ENCODE measurements at places on chromosomes 12 and 14. TPM values are rescaled to one million over a fixed set of nuclear protein-coding genes. Genes with fewer than 3 reads are reported as not detected.

- DNase-seq: no peak
These were observed 31.0 kb upstream of the NPFF start for GRCh38 chr12:53538209-53538689.

DNA sequence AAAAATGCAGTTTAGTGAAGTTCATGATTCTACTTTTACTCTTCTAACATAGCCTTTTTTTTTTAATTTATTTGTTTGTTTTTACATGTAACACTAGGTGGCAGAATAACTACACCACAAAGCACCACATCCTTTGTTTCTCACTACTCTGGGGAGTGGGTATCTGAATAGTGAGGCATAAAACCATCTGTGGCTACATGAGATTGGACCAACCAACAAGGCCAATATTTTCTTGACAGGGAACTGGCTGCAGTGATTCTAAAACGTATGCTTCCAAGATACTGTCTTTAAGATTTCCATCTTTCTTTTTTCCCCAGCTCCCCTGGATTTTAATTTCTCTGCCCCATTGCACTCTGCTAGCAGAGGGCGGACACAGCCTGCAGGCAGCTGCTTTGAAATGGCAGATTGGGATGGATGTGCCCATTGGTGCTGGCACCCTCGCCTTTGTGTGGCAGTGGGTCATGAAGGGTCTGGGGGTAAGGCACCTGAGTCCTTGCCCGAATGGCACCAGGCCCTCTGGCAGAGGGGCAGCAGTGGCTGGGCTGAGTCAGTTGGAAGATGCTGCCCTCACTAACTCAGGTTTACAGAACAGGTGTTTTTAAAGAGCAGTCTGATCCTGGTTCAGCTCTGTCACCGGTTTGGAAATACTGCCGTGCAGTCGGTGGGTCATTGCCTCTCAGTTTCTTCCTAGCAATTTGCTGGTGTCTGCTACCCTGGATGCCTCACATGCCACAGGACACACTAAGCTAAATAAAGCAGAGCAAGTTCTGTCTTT lies 429.1 kb downstream of the RAD51B start:
- DNase-seq: peak; percentile 97

GRCh38 chr12:113314121-113314529 lies 20.8 kb downstream of the SLC8B1 start:
- DNase-seq: no peak

- DNase-seq: peak; percentile 87
These were observed 45.8 kb upstream of the CNTN1 start for GRCh38 chr12:40646456-40646855.

- no peak for DNase-seq
These were observed 136.1 kb upstream of the MAP1LC3B2 start for GRCh38 chr12:116423094-116423493.

GRCh38 chr14:93914278-93914677 lies 12.9 kb upstream of the FAM181A start:
- DNase-seq: no peak

Gene CIDEB
- 18.8 TPM for total RNA-seq

GRCh38 chr12:132608231-132609171 lies 1.9 kb downstream of the LRCOL1 start:
- no peak for DNase-seq

GRCh38 chr12:32533971-32534590 lies 134.7 kb downstream of the FGD4 start:
- peak; percentile 18 for DNase-seq

- DNase-seq: no peak
These were observed 247.1 kb downstream of the SPTSSA start for GRCh38 chr14:34214961-34215360.

GRCh38 chr14:75183225-75183624 lies 6.8 kb upstream of the TMED10 start:
- DNase-seq: no peak

- no peak for DNase-seq
These were observed 194.3 kb downstream of the CPNE8 start for GRCh38 chr12:38711054-38711453.

GRCh38 chr14:59330455-59330854 lies 134.7 kb downstream of the GPR135 start:
- DNase-seq: peak; percentile 91

Gene RND1
- total RNA-seq: 8.6 TPM

Gene ASCL1
- 0.88 TPM for total RNA-seq

Gene SLC6A15
- total RNA-seq: not detected

DNA sequence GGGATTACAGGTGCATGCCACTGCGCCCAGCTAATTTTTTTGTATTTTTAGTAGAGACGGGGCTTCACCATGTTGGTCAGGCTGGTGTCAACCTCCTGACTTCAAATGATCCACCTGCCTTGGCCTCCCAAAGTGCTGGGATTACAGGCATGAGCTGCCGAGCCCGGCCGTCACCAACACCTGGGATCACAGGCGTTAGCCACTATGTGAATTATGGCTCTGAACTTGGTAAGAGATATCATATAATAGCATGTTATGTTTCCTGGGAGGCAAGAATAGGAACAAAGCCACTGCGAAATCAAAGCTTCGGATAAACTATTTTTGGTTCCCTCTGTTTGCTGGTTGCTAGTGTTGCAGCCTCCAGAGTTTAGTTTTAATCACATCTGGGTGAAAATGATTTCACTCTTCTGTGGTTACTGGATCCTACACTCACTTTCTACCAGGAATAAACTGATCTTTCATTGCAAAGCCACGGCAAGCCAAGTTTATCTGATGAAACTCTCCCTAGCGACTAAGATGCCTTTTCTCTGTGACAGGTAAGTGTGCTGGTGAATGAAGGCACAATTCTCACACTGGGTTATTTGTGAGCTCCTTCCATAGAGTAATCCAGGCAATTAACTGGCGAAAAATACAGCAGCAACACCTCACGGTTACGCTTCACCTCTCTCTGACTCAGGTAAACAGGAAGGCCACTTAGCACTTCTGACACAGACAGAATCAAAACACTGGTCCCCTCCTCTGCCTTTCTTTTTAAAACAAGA lies 16.7 kb downstream of the SNRNP35 start:
- DNase-seq: no peak

Gene MYF5
- not detected for total RNA-seq

DNA sequence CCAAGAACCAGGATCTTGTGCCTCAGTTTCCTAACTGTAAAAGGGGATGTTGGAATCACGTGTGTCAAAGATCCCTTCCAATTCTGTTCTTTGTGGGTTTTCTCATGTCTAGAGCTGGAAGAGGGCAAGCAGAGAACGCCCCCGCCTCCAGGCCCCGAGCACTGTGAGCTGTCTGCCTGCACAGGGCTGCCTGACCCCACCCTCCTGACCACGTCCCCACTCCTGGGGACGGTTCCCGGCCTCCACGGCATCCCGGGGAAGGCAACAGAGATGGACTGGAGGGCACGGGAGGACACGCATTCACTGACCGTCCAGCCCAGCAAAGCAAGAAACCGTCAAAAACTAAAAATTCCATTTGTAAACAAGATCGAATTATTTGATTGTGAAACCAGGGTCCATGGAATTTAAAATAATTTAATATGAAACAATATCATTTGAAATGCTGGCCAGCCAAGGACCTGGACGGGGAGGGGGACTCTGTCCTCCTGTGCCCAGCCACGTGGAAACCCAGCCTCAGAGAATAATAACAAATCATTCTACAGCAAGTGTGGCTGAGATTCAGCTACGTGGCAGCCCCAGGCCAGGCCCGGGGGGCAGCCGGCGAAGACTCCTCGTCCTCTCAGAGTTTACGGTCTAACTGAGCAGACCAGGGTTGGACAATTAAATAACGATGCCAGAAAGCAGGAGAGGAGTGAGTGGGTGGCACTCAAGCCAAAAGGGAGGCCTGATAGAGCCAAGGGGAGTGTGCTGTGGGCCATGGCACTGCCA lies 87.3 kb upstream of the DIO3 start:
- DNase-seq: no peak

Gene NAA25
- total RNA-seq: 38.5 TPM

DNA sequence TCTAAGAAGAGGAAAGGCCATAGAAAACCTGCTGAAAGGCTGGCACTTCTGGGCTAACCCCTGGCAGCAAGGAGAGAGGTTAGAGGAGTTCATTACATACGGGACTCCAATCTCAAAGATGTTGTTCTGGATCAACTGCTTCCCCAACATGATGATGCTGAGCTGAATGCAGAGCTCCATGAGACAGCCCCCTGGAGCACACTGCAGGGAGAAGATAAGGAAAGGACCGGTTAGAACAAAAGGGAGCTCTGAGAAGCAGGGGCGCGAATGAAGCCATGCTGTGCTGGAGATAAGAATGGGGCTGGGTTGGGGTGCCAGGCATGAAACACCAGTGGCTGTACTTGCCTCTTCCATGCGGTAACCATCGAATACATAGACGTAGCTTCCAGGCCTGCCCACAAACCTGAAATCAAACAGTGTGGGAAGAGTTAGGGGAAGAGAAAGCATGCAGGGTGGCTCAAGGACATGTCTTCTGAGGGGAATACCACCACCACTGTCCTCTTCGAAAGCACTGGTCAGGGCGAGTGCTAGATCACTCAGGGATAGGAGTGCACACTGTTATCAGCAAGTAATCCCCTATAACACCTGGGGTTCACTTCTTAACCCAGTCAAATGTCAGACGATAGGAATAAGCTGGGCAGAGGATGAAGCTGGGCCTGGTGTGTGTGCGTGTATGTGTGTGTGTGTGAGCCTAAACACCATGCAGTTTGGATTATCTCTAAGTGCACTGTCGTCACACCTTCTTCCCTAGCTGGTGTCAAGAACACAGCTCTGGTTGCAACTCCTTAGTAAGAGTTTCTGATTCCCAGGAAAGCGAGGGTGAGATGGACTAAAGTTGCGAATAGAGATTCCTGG lies 180.9 kb downstream of the NTF3 start:
- no peak for DNase-seq

DNA sequence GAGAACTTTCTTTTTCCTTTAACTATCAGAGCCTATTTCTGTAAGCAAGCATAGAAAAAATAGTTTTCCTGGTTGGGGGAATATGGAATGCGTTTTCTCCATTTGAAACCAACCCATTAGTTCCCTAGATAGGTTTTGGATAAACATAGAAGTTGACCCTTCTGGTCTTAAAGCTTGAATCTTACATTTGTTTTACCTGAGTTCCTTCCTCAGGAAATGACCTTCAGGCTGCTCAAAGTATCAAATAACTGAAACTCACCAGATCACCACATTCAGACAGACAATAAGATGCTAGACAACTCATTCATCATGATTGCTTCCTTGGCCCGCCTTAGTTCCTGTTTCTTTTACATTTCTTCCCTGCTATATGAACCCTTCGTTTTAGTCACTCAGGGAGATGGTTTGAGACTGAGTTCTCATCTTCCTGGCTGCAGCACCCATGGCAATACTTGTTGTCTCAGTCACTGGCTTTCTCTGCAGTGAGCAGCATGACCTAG lies 52.2 kb downstream of the LRP6 start:
- DNase-seq: no peak

DNA sequence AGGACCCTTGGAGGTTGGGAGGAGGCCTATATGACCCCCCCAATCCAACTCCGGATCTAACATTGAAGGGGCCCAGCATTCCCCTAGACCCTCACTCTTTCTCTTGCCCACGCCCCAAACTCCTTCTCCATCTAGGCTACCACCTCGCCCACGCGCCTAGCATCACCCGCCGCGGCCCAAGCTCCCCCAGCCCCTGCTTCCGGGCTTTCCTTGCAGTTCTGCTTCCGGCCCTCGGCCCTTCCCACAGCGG lies 445 bp downstream of the CERS5 start:
- DNase-seq: no peak

DNA sequence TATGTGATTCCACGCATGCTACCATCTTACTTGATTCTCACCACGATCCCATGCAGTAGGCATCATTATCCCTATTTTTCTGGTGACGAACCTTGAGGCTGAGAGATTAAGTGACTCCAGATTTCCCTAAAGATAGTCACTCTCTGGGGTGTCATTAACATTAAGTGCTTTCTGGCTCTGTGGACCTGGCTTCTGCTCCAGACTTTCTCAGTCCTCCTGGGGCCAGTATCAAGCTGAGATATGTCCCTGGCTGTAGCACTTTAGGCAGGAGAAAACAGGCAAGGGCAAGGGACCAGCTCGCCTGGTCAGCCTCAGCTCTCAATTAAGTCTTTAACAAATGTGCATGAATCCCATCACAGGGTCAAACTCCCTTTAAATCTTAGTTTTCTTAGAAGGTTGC lies 38.3 kb upstream of the PRB2 start:
- no peak for DNase-seq

DNA sequence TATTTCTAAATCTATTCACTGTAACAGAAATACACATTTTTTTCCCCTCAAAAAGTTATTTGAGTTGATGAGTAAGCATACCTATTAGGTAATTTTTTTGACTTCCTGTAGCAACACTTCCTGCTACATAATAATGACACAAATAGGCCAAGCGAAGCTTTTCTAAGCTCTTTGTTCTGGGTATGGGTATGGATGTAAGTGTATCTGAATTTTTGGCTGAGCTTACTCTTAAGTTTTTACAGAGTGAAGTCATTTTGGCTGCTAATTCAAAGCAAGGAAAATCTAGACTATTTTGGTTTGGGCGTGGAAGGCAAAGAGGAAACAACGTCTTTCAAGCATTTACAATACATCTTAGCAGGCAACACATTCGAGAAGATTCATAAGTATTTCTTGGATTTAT lies 1206.0 kb upstream of the FLRT2 start:
- no peak for DNase-seq

- no peak for DNase-seq
These were observed 239.6 kb downstream of the ZFP36L1 start for GRCh38 chr14:68553311-68553710.

DNA sequence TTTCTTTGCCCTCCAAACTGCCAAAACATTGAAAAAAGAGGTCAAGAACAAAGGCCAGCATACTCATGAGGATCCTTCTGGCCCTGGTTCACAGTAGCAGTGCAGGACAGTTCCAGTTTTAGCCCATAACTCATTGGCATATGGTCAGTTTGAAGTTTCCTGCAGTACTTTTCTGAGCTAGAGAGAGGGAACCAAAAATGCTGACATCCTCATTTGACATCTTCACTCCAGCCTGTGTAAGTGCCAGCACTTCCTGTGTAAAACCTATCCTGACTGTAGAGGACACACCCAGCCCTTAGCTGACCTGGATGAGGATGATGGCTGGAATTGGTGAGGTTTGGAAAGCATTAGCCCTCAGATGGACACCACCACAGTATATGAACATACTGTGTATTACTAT lies 84.1 kb downstream of the FGD4 start:
- DNase-seq: peak; percentile 40

Gene ENDOU
- 0.31 TPM for total RNA-seq

All from lung (tissue), 17 donors.